Progenitor cell of endocrine pancreas (in vitro differentiated cells): ENCODE measurements at places on chromosomes 7 and 10.

- no peak for DNase-seq
These were observed 83.1 kb downstream of the HIBADH start for GRCh38 chr7:27579565-27579964.

DNA sequence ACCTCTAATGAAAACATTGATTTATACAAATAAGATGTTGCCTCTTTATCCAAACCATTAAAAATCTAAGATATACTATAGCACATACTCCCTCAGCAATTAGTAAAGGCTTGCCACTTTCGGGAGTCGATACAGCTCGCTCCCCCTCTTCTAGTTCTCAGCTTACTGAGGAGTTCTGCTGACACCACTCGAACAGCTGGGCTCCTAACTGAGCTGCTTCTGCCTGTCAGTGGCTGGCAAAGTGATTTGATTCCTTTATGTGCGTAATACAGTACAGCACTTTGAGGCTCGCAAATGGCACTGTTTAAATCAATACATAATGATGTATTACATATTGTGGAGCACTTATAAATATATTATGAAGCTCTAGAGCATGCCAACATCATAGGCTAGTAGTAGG is 241.8 kb downstream of the CREB5 start:
- DNase-seq, result no peak

DNA sequence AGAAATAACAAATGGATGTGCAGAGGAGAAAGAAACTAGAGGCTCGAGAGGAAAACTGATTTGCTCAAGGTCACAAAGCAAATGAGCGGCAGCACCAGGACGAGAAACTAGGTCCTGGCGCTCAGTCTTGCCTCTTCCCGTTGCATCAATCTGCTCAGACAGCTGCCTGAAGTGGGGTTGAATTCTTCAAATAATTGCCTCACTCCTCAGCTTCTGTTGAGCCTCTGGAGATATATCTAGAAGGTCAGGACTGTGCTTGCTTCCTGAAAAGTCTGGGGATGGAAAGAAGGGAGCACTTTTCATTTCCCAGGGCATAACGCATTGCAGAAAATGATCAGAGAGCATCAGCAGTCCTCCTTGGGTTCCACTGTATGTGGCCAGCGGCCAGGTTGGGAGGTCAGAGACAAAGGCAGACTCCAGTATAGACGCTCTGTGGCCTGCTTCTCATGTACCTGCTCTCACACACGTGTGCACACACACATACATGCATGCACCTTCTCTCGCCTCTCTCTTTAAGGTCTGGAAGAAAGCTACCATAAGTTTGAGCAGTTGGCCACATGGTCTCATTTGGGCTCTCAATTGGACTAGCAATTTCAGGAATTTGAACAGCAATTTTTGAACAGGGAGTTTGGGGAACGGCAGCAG is 83.7 kb upstream of the DUSP5 start:
- no peak for DNase-seq

DNA sequence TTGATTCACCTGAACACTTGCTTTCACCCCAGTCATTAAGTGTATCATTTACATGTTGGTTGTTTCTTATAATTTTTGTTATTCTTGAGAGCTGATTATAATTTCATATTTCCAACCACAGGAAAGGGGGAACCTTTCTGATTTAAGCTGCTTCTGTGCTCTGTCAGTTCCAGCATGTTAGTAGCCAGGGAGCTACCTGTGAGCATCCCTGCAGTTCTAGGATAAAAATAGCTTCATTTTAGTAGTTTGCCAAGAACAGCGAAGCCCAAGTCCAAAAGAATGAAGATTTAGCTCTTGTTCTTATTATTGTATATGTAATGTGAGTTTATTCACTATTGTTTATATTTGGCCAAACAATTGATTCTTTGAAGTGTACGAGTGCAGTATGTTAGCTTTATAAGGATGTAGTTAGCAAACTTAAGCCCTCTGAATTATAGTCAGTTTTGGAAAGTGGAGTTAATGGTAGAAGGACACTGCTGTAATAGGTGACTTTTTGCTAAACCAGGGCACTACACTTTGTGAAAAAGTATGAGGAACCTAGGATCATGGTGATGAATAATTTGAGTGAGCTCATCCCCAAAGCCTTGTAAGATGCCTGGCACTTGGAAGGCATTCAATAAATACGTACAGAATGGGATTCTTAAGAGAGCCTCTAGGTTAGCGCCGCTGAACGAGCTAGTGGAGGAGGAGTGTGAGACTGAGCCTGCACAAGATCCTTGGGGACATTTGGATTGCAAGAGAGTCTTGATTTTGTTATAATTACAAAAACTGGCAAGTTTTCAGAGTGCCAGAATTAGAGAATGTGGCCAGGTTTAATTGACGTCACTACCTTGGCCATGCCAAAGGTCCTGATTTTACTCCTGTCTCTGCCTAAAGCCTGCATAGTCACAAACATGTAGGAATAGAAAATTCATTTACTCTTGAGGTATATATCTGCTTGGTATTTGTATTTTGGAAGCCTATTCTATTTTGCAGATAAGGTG is 29.8 kb downstream of the DNAH11 start:
- no peak for DNase-seq

GRCh38 chr7:110962374-110962773 is 128.6 kb upstream of the LRRN3 start:
- no peak for DNase-seq

DNA sequence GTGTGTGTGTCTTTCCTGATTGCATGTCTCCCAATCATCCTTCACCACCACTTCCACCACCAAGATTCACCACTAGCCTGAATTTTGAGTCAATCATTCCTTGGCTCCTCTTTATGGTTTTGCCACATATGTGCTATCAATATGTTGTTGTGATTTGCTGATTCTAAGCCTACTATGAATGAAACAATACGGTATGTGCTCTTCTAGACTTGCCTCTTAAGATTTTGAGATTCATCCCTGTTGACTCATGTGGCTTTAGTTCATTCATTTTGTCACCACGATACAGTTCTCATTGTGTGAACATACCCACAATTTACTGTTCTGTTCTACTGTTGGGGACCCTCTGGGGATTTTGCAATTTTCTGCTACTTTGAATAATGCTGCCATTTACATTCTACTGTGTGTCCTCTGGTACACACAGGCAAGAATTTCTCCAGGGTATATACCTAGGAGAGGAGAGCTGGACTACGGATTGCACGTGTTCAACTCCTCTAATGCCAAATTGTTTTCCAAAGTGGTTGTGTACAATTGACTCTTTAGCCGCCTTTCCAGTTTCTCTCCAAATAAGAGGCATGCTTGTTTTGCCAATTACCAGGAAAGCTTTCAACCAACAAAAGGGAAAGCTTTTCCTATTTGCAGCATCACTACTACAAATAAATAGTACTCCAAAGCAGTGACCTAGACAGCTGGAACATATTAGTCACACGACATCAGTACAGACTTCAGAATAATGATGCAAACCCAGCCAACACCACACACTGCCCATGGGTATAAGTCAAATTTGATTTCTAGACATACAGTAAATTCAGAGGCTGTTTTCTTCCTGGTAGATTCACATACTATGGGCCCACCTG is 30.0 kb downstream of the SGMS1 start:
- DNase-seq, result no peak

GRCh38 chr7:91465595-91466061 is 201.4 kb downstream of the FZD1 start:
- DNase-seq, result no peak

DNA sequence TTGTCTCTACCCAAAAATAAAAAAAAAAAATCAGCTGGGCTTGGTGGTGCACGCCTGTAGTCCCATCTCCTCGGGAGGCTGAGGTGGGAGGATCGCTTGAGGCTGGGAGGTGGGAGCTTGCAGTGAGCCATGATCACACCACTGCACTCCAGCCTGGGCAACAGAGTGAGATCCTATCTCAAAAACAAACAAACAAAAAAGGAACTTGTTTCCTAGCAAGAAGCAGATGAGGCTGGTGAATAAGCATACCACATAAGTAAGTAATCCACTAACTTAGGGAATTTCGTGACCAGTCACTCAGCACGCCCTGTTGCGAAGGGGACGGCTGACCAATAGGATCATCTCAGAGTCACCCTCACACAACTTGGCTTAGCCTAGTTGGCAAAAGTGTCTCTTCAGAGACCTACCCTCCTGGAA is 64.6 kb downstream of the CUX1 start:
- no peak for DNase-seq

GRCh38 chr7:85805249-85805648 is 618.4 kb upstream of the SEMA3D start:
- no peak for DNase-seq

- no peak for DNase-seq
These were observed 69.7 kb downstream of the CYP51A1 start for GRCh38 chr7:92064438-92065029.

- DNase-seq, result no peak
These were observed 34.3 kb downstream of the INPP5A start for GRCh38 chr10:132571650-132572544.

DNA sequence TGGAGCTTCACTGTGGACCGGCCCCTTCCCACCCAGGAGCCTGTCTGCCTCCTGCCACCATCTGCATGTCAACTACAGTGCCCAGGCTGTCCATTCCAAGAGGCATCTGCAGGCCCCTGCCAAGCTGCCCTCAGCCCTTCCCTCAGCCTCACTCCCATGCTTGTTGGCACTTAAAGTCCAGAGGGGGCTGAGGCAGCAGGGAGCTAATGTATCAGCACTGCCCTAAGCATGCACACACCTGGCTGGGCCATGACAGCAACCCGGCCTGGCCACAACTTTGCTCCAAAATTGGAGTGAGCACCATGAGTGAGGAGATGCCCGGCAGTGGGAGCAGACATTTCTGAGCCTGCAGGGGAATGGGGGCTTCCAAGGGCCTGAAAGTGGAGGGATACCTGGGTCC is 417.5 kb upstream of the GRM3 start:
- DNase-seq, result no peak
